ENCODE measurements at places on chromosomes 2 and 18.

GRCh38 chr2:121161272-121161671, 123.7 kb downstream of the TFCP2L1 start:
- DNase-seq: no peak

DNA sequence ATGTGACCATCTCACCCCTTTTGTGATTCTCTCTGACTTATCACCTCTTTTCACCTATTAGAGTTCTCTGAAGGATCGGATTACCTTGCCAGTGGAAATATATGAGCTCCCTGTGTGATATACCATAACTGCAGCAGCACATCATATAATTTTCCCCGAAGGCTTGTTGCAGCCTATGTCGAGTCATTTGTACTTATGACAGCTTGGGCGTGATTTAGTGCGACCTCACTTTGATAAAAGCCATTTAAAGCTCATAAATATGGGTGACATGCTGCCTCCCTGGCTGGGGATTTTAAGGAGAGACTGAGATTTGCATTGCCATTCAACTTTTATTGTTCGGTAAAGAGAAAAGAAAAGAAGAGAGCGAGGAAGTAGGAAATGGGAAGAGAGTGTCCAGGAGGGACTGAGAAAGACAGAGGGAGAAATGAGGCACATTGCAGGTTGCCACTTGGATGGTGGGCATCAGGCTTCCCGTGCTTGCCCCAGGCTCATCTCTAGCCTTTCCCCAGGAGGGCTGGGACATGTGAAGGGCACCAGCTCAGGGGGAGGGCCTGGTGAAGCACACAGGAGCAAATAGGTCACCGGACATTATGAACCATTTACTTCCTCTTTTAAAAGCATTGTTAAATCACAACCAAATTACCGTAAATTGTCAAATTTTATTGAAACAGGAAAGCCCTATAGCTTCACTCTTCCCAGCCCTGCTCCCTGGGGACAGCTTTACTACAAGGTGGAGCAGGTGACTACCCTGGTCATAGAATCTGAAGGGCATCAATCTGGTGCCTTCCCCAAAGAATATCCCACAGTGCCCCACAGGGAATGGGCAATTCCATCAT, 161.3 kb downstream of the SETBP1 start:
- no peak for DNase-seq

DNA sequence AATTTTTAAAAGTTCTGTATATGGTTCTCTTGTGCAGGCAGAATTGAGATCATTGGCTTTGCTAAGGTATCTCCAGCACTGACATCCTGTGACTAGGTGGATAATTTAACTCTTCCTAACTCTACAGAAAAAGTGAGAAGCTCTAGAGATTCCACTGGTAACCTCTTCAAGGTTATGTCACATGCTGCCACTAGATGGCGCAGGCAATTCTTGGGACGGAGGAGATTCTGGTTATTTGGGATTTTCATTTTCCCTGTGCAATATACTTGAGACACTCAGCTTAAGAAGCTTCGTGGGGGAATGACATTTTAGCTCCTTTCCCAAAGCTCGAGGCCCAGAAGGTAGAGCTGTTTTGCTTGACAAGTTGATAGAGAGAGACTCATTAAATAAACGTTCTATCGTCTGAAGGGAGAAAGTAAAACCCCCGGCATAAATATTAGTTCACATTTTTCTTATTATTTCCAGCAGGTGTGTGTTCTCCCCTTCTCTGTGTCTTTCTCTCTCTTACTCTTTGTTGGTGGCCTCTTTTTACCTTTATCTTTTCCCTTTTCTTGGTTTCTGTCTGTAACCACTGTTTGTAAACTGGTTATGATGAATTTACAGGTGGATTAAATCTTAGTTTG, 26.6 kb upstream of the LANCL1 start:
- peak; percentile 59 for DNase-seq

DNA sequence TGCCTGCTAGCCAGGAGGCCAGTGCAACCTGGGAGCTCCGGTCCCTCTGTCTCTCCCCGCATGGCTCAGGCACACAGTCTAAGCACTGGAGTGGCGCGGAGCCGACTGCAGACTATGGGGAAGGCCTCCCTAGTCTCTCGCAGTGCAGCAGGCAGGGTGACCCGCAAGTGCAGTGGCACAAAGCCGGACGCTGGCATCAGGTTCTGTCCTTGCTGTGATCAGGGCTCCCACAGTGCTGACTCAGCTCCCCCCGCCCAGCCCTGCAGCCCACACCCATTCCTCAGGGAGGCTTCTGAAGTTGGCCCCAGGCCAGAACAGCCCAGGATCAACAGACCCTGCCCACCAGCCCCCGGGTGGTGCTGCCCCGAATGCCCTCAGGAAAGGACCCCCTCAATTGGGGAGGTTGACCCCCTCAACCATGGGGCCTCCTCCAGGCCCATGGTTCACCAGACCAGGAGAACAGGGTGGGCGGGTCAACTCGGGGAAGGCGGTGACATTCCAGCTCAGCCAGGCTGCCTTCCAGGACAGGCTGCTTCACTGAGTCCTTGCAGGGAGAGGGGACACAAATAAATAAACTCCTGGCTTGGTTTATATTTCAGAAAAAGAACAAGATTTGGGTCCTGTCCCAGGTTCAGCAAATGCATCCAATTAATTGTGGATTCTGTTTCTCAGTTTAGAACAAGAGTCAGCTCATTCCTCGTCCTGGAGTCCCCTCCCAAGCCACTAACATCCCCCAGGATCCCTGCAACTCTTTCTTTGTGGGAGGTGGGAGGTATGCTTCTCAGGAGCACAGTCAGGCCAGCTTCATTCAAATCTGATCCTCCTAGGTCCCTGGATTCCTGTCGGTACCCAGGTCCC, 12.2 kb downstream of the BIN1 start:
- no peak for DNase-seq

GRCh38 chr2:104250635-104251034, 603.3 kb upstream of the POU3F3 start:
- no peak for DNase-seq

DNA sequence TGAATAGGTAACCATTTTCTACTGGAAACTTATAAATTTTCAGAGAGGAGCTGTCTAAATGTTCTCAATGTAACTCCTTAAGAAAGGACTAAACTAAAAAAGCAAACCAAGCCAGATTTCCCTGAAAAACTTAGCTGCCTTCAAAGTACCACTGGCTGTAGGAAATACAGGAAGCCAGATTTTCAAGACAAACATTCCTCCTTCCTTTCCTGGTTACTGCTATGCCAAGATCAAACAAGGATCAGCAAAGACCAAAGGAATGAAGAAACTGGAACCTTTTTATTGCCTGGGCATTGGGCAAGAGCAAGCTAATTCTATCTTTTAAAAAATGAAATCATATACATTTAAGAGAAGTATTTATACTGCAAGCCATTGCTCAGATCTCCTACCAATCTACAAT, 212.7 kb downstream of the DYM start:
- no peak for DNase-seq

- no peak for DNase-seq
Observed at GRCh38 chr2:95013726-95014125, 11.8 kb upstream of the MAL start.

- DNase-seq: no peak
Observed at GRCh38 chr18:13457327-13457726, 238.8 kb downstream of the LDLRAD4 start.

- DNase-seq: no peak
Observed at GRCh38 chr2:132437852-132438669, 21.5 kb downstream of the GPR39 start.

DNA sequence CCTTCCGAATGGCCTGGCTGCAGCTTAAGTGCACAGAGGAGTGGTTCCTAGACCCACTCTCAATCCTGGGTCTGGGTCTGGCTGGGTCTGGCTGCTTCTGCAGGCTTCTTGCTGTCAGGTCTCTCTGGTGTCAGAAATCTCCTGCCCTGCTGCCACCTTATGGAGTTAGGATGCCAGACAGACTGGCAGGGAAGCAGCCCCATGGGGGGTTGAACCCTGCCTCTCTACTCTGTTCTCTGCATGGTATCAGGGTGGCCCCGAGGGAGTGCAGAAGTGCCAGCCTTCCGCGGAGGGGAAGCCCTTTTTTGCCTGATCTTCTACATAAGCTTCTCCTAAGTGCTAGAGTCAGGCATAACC, 89.4 kb downstream of the ZCCHC2 start:
- DNase-seq: no peak

DNA sequence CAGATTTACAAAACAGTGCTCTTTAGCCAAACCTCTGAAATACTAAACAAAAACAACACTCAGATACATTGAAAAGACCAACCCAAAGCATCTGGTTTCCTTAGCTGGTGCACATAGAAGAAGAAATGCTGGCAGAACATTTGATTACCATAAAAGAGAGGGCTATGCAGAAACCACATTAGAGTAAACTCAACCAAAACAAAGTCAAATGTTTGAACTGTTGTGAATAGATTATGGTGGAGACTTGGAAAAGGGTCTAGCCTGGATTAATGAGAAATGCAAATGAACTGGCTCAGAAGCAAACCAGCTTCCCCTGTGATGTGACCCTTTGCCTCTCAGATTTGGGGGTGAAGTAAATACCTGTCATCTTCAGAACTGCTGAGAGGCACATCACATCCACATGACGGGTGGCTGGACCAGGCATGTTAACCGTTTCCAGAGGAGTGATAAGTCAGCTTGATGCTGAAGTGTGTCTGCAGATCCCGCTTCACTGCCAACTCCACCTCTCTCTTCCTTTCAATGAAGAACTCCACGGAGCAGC, 153.0 kb downstream of the NRP2 start:
- DNase-seq: no peak

- DNase-seq: peak; percentile 94
Observed at GRCh38 chr2:45014016-45014702, 4.9 kb upstream of the SIX2 start.

DNA sequence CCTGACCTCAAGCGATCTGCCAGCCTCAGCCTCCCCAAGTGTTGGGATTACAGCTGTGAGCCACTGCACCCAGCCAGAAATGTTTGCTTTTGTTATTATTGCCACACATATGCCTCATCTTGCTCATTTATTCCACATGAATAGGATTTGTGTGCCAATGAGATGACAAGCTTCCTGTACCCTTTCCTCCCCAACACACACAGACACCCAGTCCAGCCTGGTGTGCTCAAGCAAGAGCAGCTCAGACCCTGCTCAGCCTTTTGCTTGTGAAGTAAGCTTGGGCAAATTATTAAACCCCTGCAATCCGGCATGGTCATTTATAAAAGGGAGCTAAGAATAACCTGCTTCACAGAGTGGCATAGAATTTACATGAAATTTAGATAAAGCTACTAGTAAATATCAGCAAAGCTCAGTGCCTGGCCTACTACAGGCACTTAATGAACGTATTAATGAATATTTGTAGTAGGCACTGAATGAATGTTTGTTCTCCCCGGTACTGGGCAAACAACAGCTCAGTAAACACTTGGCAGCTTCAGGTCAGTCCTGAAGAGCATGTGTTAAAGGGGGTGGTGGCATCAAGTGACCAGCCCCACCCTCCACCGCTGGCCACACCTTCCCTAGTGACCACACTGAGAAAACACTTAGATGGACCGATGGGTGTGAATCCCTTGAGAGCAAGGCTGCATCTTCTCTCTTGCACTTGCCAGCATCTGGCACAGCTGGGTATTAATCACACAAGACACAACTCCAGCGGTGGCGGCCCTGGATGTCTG, 280.2 kb downstream of the SRBD1 start:
- no peak for DNase-seq

- no peak for DNase-seq
Observed at GRCh38 chr2:85308896-85309555, 18.8 kb downstream of the TGOLN2 start.

DNA sequence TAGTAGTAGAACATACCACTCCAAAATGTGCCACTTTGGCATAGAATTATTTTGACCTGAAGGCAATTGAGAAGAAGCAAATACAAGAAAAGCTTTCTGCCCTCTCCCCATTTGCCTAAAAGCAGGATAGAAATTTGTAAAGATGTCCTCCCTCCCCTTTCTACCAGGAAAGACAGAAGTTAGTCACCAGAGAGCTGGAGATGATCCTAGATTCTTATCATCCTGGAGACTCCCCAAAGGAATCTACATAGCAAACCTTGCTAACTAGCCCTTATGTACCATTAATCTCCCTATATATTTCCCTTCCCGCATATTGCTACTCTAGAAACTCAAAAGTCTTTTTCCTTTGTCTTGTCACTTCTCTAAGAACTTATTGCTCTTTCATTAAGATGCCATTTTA, 12.6 kb upstream of the TMEM37 start:
- no peak for DNase-seq

- no peak for DNase-seq
Observed at GRCh38 chr2:42141687-42142546, 27.2 kb upstream of the EML4 start.

GRCh38 chr18:2881088-2881839, 34.5 kb downstream of the EMILIN2 start:
- DNase-seq: no peak

- DNase-seq: no peak
Observed at GRCh38 chr2:207791579-207792243, 22.0 kb upstream of the FZD5 start.

GRCh38 chr2:138670734-138671133, 109.5 kb downstream of the NXPH2 start:
- no peak for DNase-seq

- DNase-seq: peak; percentile 30
Observed at GRCh38 chr18:46322411-46322891, 218.3 kb downstream of the HAUS1 start.

DNA sequence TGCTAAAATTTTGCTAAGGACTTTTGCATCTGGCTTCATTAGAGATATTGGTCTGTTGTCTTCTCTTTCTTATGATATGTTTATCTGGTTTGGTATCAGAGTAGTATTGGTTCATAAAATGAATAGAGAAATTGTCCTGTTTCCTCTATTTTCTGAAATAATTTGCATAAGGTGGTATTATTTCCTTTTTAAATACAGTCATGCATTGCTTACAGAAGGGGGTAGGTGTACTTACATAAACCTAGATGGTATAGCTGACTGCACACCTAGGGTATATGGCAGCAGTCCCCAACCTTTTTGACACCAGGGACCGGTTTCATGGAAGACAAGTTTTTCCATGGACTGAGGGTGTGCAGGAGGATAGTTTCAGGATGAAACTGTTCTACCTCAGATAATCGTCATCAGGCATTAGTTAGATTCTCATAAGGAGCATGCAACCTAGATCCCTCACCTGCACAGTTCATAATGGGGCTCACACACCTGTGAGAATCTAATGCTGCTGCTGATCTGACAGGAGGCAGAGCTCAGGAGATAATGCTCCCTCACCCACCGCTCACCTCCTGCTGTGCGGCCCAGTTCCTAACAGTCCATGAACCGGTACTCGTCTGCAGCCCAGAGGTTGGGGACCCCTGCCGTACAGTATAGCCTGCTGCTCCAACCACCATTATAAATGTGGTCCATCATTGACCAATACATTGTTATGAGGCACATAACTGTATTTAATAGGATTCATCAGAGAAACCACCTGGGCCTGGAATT, 189.2 kb downstream of the FAM210A start:
- DNase-seq: no peak

- no peak for DNase-seq
Observed at GRCh38 chr2:181602017-181602416, 54.9 kb downstream of the CERKL start.

GRCh38 chr2:115524452-115524851, 1082.0 kb downstream of the DPP10 start:
- no peak for DNase-seq

GRCh38 chr18:23943104-23943503, 71.5 kb upstream of the TTC39C start:
- DNase-seq: no peak

GRCh38 chr2:203687165-203687564, 19.3 kb upstream of the CD28 start:
- no peak for DNase-seq

Measured in D341Med (cell line).